Liver (tissue), 10 donors: ENCODE measurements at places on chromosomes 1 and 21. TPM values are rescaled to one million over a fixed set of nuclear protein-coding genes. Genes with fewer than 3 reads are reported as not detected.
A peak's percentile ranks its signal among the peaks of the same experiment; 100 is the strongest.

- DNase-seq, result no peak
Observed at GRCh38 chr1:214843281-214843680, 239.3 kb upstream of the KCNK2 start.

DNA sequence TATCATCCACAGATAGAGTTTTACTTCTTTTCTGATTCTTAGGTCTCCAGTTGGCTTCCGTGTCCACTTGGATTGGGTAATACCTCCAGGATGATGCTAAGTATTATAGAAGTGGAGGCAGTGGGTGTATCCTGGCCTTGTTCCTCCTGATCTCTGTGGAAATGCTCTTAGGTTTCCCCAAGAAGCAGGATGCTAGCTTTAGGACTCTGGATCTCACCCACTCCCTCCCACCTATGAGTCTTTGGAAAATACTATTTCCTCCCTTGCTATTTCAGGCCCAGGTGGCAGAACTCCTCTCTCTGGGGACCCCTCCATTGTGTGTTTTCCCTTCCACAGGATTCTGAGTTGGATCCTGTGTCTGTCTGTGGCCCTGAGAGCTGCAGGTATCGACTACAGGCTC lies 86.7 kb downstream of the SIM2 start:
- no peak for DNase-seq

GRCh38 chr1:96370757-96371156 lies 350.8 kb upstream of the PTBP2 start:
- no peak for DNase-seq

- no peak for DNase-seq
Observed at GRCh38 chr1:20597650-20598049, 8.8 kb downstream of the CDA start.

GRCh38 chr1:239322369-239322768 lies 64.0 kb upstream of the CHRM3 start:
- no peak for DNase-seq

GRCh38 chr1:31752258-31752657 lies 11.9 kb downstream of the ADGRB2 start:
- DNase-seq, result no peak

- no peak for DNase-seq
Observed at GRCh38 chr1:38918568-38918967, 23.1 kb downstream of the RHBDL2 start.

- no peak for DNase-seq
Observed at GRCh38 chr1:175866776-175867175, 123.4 kb upstream of the TNR start.

- peak; percentile 32 for DNase-seq
Observed at GRCh38 chr21:42833439-42833815, 45.9 kb downstream of the WDR4 start.

DNA sequence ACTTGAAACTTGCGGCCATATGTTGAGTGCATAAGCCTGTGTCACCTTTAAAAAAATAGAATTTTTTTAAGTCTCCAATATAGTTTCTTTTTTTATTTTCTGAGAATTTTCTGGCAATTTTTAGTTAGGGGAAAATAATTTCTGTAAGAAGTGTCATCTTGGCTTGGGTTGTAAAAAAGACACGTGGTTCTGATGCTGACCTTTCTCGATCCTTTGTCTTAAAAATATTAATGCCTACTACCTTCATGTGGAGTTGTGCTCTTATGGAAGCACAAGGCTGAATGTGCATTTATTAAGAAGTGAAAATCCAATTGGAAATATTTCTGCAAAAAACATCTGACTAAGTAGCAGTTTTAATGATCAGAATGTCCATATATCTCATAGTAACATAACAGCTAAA lies 3.5 kb downstream of the ELAVL4 start:
- DNase-seq, result no peak

Gene ERICH3
- 0.08 TPM for total RNA-seq

Gene KCNK2
- 0.08 TPM for total RNA-seq

Gene KRTAP19-3
- not detected for total RNA-seq

Gene NPR1
- total RNA-seq, result 4.7 TPM

Gene RYR2
- 0.75 TPM for total RNA-seq

Gene SYCP1
- not detected for total RNA-seq

Gene DSCAM
- total RNA-seq, result 0.23 TPM

Gene TEX38
- total RNA-seq, result not detected

Gene S100A16
- 27.3 TPM for total RNA-seq

Gene KPRP
- not detected for total RNA-seq

Gene ACTL8
- total RNA-seq, result not detected
